ENCODE measurements at places on chromosomes 5 and 9.

GRCh38 chr5:174418809-174419539, 305.4 kb upstream of the MSX2 start:
- DNase-seq: no peak

GRCh38 chr9:126376311-126377175, 49.9 kb downstream of the MVB12B start:
- DNase-seq: no peak

DNA sequence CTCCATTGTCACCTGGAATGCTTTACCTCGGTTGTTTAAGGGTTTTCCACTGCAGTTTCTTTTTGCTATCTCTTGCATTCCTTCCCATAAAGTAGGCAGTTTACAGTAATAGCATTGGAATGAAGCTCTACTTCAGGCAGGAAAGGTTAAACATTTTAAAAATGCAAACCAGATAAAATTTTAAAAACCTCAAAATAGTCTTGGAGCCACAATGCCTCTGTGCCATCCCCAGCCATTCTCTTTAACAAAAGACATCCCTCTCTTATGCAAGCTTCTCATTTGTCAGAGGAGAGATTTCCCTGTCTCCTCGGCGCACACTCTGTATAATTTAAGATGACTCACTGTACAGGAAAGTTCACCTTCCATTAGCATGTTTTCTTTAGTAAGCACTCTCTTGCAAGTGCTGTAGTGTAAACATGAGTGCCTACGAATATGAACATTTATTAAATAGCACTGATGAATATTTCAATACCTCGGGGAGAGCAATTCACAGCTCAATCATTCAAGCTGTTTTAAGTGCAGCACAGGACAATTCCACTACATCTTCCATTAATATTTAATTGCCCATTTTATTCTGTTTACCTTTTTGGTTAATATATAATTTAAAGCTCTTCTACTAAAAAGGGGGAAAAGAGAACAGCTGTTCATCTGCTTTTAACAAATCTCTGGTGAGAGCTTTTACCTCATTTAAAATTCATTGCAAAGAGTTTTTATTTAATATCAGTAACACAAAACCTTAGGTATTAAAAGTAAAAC, 343.6 kb downstream of the SPATA31D1 start:
- DNase-seq: no peak

DNA sequence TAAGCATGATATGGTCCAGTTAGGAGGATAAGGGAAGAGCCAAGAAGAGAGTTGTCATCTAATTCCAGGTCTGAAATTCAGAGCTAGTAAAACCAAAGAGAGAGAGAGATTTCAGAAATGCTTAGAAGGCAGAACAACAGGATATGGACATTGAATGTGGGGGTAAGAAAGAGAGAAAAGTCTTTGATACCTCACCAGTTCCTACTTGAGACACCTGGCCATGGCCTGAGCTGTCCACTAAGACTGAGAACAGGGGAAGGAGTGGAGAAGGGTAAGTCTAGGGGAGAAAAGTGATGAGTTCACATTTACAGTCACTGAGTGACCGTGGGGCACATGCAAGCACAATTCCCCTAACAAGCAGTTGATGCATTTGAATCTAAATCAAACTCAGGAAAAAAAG, 35.5 kb downstream of the TIMD4 start:
- no peak for DNase-seq

- no peak for DNase-seq
Observed at GRCh38 chr5:164671640-164672039, 1166.2 kb downstream of the MAT2B start.

Data from sigmoid colon (tissue), 7 donors.